ENCODE measurements at places on chromosomes 7 and 10.

GRCh38 chr7:157565981-157566630 lies 229.3 kb downstream of the DNAJB6 start:
- no peak for DNase-seq

DNA sequence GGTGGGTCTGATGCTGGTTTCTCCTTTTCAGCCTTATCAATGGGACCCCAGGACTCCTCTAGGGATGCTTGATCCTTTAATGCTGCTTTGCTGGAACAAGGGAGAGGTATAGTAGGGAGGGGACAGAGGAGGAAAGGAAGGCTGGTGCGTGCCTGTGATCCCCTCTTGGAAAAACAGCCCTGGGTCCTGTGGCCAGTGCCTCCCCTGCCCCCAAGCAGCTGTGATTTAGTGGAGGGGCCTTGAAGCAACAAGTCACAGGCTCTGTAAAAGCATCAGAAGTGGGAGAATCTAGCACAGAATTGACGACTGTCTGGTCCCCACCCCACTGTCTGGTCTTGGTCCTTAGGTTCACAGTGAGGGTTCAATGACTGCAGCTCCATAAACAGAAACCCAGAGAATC lies 237.7 kb downstream of the SKAP2 start:
- no peak for DNase-seq

DNA sequence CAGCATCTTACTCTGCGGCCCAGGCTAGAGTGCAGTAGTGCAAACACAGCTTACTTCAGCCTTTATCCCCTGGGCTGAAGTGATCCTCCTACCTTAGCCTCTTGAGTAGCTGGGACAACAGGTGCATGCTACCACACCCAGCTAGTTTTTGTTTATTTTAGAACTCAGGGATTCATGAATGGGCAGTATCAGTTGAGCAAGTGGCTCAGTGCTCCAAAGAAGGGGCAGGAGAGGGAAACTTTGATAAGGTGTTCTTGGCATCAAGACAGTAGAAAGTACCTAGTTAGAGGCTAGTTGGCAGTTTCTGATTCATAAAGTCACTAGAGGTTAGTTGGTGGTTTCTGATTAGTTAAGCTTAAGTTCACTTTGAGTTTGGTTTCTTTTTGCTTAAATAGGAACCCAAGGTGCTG lies 18.4 kb downstream of the TRIM24 start:
- no peak for DNase-seq

- no peak for DNase-seq
Observed at GRCh38 chr10:81315026-81315425, 560.0 kb upstream of the NRG3 start.

- no peak for DNase-seq
Observed at GRCh38 chr10:49404321-49404878, 8.5 kb upstream of the DRGX start.

DNA sequence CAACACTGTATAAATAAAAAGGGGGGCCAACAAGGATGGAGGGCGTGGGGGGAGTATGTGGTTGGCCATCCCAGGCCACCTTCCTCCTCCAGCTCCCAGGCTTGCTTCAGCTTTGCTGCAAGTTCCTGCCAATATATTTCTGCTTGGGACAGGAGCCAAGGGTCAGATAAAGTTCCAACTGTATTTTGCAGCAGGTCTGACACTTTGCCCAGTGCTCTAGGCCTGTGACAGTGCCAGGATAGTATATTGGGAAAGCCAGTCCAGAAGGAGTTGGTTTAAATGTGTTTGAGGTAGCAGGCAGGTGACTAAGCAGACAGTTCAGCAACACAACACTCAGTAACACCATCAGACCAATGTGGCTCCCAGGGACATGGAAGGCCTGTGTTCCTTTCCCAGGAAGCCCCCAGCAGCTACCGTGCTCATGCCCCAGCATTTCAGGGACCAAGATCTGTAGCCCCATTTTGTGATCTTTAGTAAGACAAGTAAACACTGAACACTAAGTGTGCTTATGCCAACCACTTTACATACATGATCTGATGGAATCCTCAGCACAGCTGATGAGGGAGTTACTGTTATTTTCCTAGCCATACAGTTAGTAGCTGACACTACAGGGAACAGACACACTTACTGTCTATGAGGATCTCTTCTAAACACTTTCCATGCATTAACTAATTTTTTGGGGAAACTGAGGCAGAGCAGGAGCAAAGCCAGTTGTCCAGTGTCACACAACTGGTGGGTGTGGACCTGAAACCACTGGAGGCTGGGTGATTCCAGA lies 38.9 kb downstream of the DNAJB12 start:
- DNase-seq, result no peak

DNA sequence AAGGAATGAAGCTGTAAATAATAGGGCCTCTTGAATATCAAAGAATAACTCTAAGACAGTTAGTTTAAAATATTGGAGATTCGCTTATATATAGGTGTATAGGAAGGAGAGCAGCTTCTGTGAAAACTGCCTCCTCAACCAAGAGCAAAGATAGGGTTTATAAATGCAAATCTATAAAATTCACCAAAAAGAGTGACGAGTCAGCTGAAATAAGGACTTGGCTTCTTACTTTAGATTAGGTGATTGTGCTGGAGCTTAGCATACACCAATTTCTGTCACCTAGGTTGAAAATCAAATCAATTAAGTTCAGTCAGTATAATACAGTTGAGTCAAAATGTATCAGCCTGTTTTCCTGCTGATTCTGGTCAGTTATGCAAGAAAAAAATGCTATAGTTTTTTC lies 113.8 kb upstream of the SGCE start:
- DNase-seq, result no peak

DNA sequence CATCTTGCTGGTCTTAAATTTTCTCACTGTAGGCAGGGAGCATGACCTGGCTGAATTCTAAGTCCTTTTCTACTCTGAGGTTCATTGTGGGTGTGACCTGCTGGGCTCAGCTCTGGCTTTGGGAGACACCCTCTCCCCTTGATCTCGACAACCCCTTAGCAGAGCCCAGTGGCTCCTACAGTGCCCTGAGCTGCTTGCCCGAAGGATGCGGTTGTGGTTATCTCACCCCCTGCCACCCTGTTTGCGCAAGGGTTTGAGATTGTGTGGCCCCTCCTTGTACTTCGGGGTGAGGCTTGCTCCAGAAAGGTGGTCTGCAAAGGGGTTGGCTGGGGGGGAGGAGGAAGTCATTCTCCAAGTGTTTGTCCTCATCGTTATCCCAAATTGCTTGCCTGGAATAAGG lies 55.3 kb downstream of the TCF7L2 start:
- DNase-seq, result no peak

DNA sequence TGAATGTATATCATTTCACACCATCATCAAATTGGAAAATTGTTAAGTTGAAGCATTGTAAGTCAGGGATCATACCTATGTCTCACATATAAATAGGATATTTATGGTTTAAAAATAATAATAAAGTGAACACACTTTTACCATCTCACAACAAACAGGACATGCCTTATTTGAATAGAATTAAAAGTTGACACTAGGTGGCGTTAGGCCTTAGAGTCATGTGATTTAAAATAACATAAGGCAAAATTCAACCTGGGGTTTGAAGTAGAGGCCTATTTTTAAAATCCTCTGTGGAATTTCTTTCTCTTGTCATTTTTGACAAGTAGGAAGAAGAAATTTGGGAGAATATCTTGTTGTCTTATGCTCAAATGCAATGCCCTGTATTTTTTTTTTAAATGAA lies 184.7 kb upstream of the PCDH15 start:
- no peak for DNase-seq

GRCh38 chr7:47103498-47104205 lies 478.3 kb downstream of the TNS3 start:
- no peak for DNase-seq

DNA sequence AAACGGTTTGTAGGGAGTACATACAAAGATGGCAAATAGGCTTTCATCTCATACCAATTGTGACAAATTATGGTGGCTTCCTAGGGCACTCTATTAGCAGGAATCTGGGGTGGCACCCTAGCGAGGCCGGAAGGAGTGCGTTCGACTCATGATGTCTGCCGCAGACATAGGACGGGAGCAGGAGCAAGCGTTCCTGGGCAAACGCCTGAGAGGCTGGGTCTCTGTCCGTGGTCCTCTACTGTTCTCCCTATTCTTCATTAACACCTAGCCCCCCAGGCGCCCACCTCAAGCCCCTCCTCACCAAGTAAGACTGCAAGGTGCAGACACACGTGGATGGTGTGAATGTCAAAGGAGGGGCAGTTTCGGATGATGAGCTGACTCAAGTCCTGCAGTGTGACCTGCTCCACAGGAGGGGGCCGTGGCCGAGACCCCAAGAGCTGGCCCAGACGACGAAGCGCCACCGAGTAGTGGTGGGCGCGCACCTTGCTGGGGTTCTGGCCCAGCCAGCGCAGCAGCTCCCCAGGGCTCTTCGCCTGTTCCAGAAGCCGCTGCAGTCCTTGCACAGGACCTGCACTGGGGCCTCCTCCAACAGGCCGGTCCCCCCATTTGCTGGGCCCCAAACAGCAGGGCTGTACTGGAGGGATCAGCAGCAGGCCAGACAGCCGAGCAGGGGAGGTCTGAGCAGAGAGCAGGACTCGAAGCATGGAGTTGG lies 1.3 kb downstream of the FASTK start:
- no peak for DNase-seq

DNA sequence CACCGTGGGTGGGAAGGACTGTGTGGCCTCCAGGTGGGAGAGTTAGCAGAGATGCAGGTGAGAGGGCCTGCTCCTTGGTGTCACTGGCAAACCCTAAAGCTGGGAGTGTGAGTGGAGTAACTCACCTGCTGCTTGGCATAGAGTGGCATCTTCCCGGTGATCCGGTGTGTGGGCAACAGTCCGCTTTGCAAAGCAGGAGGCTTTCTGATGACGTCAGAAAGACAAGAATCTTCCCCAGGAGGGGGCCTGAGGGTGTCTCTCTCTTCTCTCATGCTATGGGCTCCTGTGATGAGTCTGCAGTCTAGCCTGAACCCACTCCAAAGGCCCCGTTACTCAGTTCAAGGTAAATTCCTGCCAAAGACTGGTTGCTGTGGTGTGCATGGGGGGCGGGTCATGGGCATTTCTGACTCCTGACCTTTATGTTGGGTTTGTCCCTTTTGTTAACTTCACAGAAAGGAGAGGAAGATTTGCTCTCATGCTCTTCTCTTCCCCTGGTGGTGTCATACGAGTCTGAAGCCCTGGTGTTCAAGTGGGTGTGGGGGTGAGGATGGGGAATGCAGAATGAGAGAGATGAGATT lies 187.9 kb downstream of the GATA3 start:
- peak; percentile 39 for DNase-seq

- DNase-seq, result no peak
Observed at GRCh38 chr7:47648275-47648925, 66.5 kb upstream of the TNS3 start.

DNA sequence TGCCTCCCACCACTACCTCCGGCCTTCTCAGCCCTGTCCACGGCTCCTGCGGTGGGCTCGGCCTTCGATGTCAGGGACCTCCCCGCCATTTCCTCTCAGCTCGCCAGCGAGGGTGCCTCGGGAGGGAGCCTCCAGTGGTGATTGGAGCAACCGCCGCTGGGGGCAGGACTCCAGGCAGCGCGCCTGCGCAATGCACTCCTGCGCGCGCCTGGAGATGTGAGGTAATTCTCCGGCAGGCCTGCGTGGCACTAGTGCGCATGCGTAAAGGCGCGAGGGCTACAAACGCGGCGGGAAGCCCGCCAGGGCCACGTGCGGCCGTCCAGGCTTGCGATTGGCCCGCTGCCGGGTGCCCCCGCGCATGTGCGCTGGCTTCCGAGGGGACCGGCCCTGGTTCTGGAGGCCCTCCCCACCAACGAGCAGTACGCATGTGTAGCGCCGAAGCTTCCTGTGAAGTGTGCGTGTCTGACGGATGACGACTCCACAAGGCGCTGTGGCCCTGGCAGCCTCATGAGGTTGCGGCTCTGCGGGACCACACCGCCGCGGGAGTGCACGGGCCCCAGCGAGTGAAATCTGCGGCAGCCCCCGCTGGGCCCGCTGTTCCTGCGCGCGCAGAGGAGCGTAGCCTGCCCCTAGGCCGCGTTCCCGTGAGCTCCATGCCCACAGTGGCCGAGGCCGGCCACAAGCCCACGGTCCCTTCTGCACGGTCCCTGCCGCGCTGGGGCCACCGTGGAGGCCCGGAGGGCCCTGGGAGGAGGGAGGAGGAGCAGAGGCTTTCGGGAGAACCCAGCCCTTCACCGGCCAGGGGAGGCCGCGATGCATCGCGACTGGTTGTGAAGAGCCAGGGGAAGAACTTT lies at the start of gene SYCE1:
Gene SYCE1, minus strand, starts transcription at position 143 of the 854 bp plus-strand sequence. Its CDS starts 54 bp downstream, at position 89.
- DNase-seq, result no peak

GRCh38 chr10:77179015-77179695 lies 458.5 kb downstream of the KCNMA1 start:
- no peak for DNase-seq

DNA sequence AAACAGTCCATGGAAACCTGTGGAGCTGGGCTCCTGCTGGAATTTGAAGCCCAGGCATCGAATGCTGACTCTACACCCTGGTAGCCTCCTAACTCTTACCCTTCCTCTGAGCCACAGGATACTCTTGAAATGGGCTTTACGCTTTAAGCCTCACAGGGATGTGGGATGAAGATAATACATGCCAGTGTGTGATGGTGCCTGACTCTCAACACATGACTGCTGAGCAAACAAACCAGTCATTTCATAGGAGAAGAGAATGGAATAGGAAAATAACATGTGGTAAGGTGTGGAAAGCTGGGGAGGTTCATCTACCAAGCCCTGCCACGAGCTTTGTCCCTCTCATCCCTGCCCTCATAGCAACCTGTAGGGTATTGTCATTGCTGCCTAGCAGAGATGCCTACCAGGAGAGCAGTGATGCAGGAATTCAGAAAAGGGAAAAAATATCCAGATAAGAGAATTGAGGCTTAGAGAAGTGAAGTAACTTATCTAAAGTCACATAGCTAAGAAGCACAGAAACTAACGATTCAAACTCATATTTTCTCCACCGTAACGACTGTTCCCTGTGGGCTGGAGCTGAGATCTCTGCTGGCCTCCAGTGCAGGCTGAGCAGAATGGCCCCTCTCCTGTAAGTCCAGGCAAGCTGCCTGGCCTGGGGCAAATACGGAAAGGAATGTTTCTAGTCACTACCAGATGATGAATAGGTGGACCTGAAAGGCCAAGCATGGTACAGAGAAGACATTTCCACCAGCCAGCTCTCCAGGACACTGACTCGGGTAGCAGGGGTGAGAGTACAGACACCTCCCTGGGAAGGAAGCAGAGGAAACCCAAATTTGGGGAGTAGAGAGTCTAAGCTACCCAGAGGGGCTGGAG lies 90.2 kb upstream of the DUSP5 start:
- DNase-seq, result no peak

GRCh38 chr7:24434972-24435371 lies 138.3 kb upstream of the PALS2 start:
- DNase-seq, result no peak

DNA sequence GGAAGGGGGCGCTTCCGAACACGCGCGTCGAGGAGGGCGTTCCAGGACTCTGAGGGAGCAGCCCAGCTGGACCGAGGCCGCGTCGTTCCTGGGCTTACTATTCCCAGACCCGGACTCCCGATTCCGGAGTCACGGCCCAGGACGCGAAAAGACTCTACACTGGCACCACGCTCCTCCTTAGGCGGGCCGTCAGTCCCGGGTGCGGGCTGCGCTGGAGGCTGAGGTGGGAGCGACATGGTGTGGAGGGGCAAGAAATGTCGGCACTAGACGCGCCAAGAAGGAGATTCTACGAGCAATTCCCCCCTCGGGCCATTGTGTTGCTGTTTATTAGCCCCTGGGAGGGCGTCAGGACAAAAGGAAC lies 584 bp upstream of the RUNDC3B start:
- no peak for DNase-seq
